Activated CD4-positive, alpha-beta T cell treated with anti-CD3 and anti-CD28 coated beads, Interleukin-2, amount 50 U/mL, for 48 hours (primary cell): ENCODE measurements at places on chromosomes 4 and X.

DNA sequence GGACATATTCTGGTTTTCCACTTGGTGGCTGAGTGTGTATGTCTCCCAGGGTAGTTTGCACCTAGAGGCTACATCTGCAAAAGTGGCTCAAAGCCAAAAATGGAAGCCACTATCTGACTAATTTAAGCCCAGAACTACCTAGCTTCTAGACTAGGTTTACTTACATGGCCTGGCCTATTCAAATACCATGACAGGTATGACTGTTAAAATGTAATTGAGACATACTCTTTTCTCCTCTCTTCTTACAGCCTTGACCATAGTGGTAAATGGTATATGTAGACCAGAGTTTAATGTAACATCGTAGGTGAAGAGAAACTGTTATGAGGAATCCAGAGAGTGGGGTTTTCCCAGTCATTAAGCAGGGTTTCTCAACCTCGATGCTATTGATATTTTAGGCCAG lies 2.6 kb upstream of the TRPC5 start:
- DNase-seq, result no peak

GRCh38 chrX:51776851-51777250 lies 33.6 kb downstream of the GSPT2 start:
- no peak for DNase-seq

- no peak for DNase-seq
Observed at GRCh38 chr4:25775166-25775565, 87.6 kb downstream of the SEL1L3 start.

GRCh38 chrX:39820938-39821708 lies 276.6 kb downstream of the BCOR start:
- peak; percentile 26 for DNase-seq

DNA sequence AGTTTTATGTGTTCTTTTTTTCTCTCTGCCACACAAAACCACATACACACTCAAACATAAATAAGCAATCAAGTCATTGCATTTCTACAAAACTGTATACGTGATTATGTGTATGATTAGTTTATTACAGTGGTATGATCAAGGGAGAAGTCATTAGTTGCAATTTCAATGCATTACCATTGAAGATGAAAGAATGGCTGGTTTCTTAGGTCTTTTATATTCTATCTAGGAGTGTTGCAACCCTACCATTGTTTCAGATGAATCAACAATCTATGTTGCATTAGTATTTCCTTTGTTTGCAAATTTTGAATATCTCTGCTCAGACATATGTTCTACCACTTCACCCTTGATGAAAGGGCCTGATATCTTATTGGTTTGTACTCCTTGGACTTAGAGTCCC lies 6.8 kb downstream of the ANXA3 start:
- DNase-seq, result no peak

GRCh38 chr4:152045807-152046571 lies 285.2 kb upstream of the GATB start:
- peak; percentile 11 for DNase-seq

- no peak for DNase-seq
Observed at GRCh38 chr4:105710012-105710600, 1.5 kb downstream of the GSTCD start.

DNA sequence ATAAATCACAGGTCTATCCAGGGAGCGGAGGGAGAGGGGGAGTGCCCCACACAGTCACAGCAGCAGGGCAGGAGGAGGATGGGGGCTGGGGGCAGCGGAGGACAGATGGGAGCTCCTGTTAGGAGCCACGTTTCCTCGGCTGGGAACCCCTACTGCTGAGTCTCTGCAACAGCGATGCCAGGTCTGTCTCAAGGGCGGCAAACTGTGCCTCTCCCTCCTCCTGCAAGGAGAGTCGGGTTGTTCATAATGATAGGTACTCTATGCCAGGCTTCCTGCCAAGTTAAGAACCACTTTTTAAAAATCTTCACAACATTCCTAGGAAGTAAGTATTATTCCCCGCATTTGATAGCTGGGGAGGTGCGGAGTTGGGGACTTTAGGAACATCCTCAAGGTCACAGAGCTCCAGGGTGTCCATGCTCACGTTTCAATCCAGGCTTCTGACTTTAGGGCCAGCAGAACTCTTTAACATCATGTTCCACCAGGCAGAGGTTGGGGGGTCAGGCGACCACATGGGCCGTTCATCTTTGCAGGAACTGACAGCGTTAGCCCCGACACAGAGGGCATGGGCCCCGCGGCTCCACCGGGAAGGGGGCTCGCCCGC lies 98.3 kb upstream of the MAML3 start:
- no peak for DNase-seq

- no peak for DNase-seq
Observed at GRCh38 chr4:83153417-83153816, 38.9 kb upstream of the PLAC8 start.

GRCh38 chr4:4595252-4595651 lies 53.4 kb upstream of the STX18 start:
- DNase-seq, result peak; percentile 3

- no peak for DNase-seq
Observed at GRCh38 chr4:81039351-81039972, 9.0 kb downstream of the BMP3 start.

DNA sequence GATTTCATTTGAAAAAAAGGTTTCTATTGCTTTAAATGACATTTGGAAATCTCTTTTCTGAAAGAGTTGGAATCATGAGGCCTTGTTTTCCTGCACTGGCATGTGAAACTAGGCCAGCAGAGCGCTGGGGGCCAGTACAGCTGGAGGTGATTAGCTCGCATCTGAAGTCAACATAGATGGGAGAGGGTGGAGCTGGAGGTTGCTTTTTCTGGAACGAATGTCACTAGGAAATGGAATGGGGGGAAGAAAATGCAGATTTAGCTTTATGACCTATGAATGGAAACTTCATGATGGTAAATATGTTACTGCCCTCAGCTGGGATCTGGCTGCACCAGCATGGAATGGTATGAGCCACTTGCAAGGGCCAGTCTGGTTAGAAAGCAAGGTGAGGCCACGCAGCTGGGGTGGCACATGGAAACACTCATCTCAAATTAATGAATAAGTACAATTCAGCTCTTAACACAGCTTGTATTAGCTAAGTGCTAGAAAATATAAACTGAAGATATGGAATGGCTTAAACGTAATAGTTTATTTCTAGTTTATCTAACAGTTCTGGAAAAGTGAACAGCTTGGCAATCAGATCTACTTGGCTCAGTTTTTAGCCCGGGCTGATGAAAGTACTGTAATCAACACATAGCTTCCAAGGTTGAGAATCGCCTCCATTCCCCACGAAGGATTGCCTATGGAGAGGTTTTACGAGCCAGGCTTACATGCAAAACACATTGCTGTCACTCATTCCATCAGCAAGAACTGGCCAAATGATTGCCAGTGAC lies 32.5 kb downstream of the SLC10A6 start:
- no peak for DNase-seq

DNA sequence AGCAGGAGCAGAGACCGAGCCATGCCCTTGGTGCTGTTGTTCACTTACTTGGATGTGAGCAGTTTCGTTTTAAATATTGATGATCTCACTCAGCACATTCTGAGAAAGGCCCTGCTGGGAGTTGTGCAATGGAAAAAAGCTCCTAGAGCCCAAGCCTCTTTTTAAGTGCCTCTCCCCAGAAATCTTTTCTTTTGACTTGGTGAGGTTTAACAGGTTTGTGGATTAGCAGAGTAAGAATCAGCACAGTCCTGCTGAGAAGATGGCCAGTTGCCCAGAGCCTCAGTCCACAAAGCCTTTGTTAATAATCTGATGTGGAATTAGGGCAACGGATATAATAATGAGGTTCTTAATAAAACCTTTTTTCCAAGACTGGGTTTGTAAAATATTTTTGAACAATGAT lies 157.5 kb upstream of the ATP6AP2 start:
- DNase-seq, result no peak

GRCh38 chr4:138200236-138200590 lies 41.9 kb downstream of the SLC7A11 start:
- DNase-seq, result no peak

- DNase-seq, result no peak
Observed at GRCh38 chr4:148214529-148215166, 227.6 kb downstream of the NR3C2 start.

DNA sequence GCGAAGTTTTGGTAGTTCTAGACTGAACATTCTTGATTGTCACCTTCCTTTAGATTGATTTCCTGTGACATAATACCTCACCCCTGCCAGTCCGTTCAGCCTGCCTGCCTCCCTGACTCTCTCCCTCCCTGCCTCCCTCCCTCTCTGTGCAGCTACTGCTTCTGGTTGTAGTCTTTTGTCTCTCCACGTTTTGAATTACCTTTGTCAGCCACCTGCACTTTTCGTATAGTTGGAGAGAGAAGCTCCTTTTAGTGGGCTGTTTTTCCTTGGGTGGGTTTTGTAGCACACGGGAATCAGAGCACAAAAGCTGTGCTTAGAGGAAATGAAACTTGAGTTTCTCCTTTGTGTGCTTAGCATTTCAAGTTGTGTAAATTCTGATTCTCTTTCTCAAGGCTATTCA lies 32.6 kb upstream of the MSMO1 start:
- no peak for DNase-seq

DNA sequence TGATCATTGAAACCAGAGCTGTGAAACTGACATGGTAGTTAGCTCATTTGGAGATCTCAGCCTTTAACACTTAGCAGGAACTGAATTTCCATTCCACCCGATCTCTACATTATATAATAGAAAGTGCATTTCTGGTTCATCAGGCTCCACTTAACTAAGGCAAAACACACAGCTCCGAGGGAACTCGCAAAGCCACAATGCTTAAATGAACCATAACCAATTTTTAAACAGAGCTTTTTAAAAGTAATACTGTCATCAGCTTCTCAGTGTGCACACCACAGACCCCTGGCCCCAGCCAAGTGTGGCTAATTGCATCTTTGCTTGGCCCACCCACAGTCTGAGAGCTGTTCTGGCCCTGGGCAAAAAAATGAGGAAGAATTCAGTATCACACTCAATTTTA lies 66.1 kb downstream of the DCHS2 start:
- DNase-seq, result no peak

GRCh38 chr4:61149278-61149677 lies 50.8 kb upstream of the ADGRL3 start:
- DNase-seq, result no peak

DNA sequence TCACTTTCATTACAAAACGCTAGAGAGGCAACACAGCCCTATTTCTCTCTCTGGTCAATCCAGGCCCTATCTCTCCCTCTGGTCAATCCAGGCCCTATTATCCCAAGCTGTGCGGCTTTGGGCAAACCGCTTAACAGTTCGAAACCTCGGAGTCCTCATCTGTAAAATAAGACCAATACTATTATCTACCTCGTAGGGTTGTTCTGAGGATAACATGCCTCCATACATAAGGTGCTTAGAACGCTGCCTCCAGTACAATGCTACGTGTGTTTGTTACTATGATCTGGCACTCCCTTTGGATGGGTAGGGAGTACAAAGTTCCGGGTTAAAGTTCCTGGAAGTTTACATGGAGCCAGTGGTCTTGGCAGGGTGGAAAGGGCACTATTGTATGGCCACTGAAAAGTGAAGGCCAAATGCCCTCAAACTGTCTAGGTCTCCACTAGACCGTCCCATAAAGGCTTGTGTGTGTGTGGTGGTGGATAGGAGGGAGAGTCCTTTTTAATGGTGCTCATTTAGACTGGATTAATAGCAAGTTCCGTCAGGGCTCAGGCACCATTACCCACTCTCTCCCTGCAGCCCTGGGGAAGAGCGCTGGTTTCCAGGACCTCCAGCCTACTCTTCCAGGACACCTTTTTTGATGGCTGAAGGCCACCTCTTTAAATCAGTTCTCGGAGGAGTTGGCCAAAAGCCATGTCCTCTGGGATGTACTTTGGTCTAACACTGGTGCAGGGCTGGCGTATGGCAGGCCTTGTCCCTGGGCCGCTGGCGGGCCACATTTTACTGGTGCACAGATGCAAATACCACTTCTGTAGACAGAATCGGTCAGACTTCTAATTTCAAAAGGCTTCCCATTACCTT lies 75.6 kb upstream of the BCOR start:
- no peak for DNase-seq

DNA sequence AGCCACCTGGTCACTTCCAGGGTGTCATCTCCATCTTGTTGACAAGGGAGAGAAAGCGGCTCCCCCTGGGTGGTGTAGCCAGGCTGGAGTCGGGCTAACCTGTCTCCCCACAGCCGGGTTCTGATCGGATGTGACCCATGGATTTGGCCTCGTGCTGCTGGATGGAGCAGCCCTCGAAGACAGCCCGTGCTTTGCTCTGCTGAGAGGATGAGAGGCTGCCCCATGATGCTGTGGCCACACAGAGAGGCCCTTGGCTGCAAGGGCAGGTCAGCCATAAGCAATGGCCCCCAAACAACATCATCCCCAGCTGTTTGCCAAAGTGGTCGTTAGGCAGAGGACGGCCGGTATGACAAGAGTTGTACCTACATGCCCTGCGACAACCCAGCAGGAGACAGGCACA lies 106.6 kb downstream of the HMX1 start:
- DNase-seq, result no peak
